Aorta (tissue), 5 donors: ENCODE measurements at places on chromosomes 6 and 20.

DNA sequence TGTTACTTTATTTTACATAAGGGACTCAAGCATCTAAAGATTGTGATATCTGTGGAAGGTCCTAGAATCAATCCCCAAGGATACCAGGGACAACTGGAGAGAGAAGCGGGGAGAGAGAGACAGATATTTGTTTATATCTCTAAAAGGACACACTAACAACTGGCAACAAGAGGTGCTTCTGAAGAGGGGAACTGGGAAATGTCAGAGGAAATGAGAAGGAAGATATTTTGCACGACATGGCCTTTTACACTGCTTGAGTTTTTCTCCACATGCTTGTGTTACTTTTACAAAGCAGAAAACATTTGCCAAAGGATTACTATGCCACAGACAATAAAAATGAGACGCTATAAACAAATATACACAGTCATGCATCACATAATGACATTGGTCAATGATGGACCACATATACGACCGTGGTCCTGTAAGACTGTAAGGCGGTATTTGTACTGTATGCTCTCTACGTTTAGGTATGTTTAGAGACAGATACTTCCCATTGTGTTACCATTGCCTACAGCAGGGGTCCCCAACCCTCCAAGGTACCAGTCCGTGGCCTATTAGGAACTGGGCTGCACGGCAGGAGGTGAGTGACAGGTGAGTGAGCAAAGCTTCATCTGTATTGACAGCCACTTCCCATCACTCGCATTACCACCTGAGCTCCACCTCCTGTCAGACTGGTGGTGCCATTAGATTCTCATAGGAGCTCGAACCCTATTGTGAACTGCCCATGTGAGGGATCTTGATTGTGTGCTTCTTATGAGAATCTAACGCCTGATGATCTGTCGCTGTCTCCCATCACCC is 64.6 kb upstream of the PTPN1 start:
- peak; percentile 19 for DNase-seq

DNA sequence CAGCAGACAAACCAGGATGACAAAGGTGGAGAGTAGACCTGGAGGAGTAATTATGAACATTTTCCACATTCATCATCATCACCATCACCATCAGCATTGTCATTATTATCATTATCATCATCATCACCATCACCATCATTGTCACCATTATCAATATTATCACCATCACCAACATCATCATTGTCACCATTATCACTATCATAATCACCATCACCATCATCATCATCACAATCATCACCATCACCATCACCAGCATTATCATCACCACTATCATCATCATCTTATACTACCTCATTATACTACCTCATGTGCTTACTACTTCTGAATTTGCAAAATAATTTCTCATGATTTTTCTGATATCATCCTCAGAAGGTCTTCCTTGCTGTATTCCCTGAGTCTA is 39.3 kb downstream of the FOXA2 start:
- DNase-seq = no peak

DNA sequence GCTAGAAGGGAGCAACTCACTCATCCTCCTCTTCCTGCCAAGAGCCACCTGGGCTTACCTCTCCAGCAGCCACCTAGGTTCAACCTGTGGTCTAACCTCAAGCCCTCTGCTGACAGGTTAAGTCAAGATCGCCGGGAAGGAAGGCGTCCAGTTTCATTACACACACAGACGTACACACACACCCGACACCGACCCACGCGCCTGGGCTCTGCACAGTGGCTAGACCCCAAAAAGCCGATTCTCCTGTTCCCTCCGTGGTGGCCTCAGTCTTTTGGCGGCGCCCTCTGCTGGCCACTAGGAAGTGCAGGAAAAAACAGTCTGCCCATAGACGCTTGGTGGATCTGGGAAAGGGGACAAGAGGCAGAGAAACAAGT is 52.8 kb downstream of the MRPL14 start:
- DNase-seq = peak; percentile 90

GRCh38 chr6:51027283-51028065 is 208.8 kb downstream of the TFAP2B start:
- DNase-seq = no peak

GRCh38 chr6:27157459-27158315 is 89.8 kb upstream of the PRSS16 start:
- DNase-seq = peak; percentile 78

- DNase-seq = no peak
Measured at GRCh38 chr20:22617160-22617559, 32.8 kb upstream of the FOXA2 start.

GRCh38 chr6:21327326-21328112 is 266.0 kb upstream of the SOX4 start:
- no peak for DNase-seq

DNA sequence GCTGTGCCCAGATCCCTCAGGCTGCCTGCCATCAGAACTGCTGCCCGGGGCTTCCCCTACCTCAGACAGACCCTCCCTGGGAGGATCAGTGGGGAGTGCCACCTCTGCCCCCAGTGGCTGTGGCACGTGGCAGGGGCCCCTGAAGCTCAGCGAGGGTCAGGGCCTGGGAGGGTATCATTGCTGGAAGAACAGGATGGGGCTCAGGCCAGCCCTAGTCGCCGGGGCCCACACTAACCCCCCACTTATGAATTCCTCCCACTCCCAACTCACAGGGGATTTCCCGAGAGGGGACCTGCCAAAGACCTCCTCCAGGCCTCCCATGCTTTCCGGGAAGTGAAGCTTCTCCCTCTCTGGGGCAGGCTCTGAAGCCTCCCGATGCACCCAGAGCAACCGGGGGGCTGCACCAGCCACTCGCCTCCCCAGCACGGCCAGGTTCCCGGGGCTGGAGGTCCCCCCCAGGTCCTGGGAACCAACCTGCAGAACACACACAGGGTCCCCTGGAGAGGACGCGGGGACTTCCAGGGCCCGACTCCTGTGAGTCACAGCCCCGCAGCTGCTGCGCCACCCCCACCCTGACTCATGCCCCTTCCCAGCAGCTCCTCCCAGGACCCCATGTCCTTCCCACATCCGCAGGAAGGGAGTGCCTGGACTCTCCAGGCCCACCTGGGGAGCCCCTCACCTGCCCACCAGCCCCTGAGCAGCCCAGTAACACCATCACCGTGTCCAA is 2.5 kb downstream of the TNFRSF6B start:
- DNase-seq = peak; percentile 94

GRCh38 chr6:3484192-3484591 is 27.3 kb upstream of the SLC22A23 start:
- no peak for DNase-seq

DNA sequence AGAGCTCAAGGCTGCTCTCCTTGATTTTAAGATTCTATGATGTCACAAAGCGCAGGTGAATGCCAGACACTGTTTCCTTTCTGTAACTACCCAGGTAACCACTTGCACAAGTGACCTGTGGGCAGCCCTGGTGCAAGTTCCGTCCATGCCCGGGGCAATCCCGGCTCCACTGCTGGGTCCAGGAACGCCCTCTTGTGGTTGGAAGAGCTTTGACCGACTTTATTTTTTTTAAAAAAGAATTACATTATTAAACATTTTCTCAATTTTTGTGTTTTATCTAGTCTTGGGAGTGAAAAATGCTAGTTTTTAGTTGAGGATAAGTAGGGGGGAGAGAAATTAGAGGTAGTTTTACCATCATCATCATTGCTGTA is 695.2 kb downstream of the QKI start:
- no peak for DNase-seq

- no peak for DNase-seq
Measured at GRCh38 chr6:20658516-20658915, 124.3 kb downstream of the CDKAL1 start.

GRCh38 chr20:38751360-38751976 is 3.2 kb downstream of the ACTR5 start:
- no peak for DNase-seq

DNA sequence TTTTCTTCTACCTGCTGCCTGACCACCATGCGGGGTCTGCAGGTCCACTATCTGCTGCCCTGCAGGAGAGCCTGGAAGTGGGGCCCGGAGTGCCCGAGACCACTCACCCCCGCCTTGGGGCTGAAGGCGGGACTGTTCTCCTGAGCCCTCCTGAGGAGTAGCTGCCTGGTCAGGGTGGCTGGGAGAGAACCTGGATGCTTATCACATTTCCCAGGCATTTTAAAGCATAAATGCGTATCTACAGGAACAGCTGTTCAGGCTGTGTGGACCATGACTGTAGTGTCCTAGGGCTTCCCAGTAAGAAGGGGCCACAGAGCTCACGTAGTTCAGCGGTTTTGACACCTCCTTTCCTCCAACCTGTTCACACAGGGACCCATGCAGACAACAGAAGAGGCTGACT is 123.3 kb downstream of the AGPAT4 start:
- DNase-seq = no peak

DNA sequence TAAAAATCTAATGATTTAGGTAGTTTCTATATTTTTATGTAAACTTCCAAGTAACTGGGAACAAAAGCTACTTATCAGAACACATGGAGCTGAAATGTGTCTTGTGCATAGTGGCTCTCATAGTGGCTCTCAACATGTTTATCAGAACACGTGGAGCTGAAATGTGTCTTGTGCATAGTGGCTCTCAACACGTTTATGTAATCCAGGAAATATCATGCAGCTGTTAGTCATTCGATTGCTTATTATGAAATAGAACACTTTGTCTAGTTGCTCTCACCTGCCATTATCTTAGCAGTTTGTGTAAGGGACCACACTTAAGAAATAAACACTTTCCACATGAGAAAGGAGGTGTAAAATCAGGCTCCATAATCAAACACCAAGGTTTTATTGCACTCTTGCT is 119.2 kb upstream of the ASCC3 start:
- DNase-seq = no peak
